ENCODE measurements at places on chromosomes 6 and 20.
A peak's percentile ranks its signal among the peaks of the same experiment; 100 is the strongest.

GRCh38 chr6:20331042-20331441 is 70.6 kb upstream of the E2F3 start:
- DNase-seq = no peak

- peak; percentile 44 for DNase-seq
Measured at GRCh38 chr20:327186-328026, 2.1 kb downstream of the SOX12 start.

DNA sequence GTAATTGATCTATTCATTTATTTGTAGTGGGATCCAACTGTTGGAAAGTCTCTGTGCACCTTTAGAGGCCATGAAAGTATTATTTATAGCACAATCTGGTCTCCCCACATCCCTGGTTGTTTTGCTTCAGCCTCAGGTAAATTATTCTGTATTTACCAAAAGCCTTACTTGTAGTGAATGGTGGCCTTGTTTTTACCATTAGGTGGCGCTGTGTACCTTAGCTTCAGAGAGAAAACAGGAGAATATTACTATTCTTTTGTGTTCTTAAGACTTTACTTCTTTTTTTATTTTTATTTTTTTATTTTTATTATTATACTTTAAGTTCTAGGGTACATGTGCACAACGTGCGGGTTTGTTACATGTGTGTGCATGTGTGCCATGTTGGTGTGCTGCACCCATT is 23.7 kb downstream of the PEX7 start:
- no peak for DNase-seq

GRCh38 chr6:52887910-52888524 is 21.5 kb downstream of the GSTA3 start:
- DNase-seq = no peak

DNA sequence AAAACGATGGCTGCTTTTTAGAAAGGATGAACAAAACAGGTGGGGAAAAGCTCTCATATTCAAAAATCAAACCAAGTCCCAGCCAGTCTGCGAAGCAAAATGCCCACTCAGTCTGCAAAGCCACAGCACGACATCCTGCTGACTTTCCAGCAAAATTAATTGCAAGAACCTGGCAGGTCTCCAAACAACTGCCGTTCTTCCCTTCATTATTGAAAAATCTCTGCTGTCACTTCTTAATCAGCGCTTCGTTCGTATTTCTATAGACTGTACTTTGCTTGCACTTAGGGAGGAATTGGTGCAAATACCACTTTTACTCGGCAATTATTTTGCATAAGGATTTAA is 222.4 kb downstream of the CBLN4 start:
- no peak for DNase-seq

- no peak for DNase-seq
Measured at GRCh38 chr20:41218466-41218865, 81.1 kb downstream of the PLCG1 start.

DNA sequence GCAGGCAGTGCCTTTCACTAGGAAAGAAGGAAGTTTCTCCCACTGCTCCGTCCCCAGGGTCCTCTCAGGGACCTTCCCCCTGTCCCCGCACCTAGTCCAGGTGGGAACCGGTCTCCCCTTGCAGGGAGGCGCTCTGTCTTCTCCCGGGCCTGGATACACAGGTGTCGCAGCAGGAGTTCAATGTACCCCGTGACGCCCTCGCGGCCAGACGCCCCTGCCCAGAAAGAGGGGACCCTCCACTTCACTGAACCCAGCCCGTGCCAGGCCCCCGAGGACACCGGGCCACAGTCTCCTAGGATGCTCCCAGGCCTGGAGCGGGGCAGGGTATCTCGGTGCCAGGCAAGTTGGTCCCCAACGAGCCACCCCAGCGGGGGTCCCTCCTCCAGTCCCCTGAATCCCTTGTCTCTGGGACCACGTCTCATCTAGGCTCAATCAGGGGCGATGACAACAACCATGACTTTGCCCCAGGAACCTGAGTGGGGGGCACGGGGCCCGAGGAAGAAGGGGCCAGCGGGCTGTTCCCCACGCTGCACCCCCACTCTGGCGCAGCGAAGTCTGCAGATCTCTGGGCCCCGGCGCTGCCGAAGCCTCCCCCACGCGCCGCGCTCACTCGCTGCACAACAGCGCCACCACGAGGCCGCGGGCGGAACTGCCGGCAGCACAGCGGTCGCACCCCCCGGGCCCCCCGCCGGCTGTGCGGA is 103.0 kb downstream of the EDN3 start:
- peak; percentile 59 for DNase-seq

- no peak for DNase-seq
Measured at GRCh38 chr20:60986506-60987156, 265.4 kb upstream of the CDH4 start.

DNA sequence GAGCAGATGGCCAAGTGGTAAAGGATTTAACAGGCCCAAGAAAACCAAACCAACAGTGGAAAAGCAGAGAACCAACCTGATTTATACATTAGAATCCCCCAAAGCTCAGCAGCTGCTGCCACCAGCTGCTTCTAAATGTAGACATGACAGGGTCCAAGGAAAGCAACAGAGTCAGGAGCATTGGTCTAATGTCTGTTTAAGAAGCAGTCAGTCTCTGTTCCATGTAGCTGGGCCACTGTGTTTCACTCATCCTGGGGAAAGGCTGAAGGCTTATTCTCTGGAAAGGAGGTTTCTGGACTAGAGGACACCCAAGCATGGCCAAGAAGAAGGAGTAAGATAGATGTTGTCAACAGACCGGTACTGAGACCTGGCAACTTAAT is 75.4 kb downstream of the TMEM244 start:
- DNase-seq = no peak

DNA sequence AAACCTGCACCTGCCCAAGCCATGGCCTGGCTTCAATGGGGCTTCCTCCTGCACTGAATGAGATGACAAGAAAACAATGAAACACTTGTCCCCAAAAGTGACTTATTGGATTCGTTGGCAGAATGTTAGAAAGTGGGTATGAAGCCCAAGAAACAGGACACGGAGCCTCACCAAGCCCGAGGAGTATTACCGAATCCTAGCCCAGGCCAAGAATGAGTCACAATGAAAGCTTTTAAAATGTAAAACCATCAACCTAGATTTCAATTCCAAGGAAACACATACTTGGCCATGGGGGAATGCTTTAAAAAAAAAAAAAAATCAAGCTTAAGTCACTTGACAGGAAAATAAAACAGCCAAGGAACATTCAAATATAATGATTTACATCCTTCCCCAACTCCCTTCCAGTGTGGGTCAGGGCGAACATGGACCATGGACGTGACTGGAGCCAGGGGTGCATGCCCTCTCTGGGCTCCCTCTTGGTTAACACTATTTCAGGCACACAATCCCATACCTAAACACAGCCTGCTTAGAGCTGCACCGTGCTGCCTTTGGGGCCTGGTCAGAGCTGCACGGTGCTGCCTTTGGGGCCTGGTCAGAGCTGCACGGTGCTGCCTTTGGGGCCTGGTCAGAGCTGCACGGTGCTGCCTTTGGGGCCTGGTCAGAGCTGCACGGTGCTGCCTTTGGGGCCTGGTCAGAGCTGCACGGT is 3.1 kb upstream of the STX16 start:
- no peak for DNase-seq

GRCh38 chr20:20010639-20011500 is 6.3 kb upstream of the NAA20 start:
- no peak for DNase-seq

DNA sequence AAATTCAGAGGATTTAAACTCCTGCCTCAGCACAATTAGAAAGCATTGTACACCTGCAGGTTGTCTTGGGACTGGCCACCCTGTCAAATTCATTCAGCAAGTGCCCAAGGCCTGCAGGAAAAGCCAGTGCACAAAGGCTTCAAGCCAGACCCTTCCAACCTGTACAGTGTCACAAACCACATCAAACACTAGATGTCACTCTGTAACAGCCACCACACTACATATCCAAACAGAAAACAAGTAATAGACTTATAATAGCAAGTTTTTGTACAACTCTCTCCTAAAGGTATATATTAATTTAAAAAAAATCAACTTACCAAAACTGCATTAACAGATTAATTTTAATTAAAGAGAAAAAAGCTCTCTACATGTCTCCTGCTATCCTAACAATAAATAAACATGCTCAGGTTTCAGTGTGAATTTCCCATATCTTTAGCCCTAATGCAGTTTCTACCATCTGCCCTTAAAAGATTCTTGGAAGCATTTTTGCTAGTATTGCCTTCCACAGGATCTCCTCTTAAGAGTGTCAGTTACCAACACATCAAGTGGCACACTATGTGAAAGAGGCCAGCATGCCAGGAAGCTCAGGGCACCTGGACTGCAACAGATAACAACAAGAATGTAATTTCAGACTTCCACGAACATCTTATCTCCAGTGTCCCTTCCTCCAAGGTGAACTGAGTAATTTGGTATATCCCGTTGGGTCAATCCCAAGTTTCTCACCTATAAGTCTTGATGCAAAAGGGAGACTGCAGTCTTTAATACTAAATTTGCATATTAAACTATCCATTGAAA is 47.5 kb downstream of the RALGAPA2 start:
- DNase-seq = no peak

- DNase-seq = no peak
Measured at GRCh38 chr20:63072991-63073737, 66.4 kb upstream of the BHLHE23 start.

- DNase-seq = no peak
Measured at GRCh38 chr20:11853359-11853758, 64.3 kb upstream of the BTBD3 start.

GRCh38 chr6:51398793-51399192 is 580.1 kb downstream of the TFAP2B start:
- DNase-seq = no peak

DNA sequence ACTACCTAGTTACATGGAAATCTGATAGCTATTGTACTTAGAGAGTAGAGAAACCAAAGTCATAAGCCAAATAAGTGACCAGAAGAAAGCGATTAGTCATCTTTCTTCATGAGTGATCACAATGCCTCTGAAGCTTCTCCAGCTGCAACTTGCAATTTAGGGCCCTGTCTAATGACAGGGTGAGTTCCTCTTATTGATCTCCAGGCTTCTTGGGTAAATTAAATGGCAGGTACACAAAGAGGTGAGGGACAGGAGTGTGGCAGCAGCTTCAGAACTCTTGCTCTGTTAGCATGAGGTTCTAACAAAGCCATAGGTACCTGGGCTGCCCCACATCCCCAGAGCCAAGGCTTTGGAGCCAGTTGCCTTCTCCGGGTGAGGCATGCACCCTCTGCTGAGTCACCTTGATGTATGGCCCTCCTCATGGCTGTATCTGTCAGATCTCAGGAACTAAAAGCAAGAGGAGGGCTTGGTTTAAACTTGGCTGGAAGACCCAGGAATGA is 60.8 kb downstream of the PRDM1 start:
- no peak for DNase-seq

DNA sequence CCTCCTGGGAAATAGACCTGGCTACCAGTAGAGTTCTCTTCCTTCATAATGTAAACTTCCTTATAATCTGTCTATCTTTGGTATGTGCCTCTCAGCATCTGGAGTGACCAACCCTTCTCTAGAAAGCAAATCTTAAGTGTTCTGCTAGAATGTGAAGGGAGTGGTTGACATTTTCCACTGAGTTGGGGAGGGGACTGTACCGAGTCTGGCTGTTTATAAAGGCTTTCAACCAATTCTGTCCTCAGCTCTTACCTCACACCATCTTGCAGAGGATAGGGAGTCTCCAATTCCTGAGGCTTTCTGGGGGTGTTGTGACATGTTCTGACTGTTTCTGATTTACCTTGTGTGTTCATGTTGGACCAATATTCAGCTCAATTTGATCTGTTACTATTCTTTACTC is 39.6 kb downstream of the FAM217A start:
- DNase-seq = no peak

DNA sequence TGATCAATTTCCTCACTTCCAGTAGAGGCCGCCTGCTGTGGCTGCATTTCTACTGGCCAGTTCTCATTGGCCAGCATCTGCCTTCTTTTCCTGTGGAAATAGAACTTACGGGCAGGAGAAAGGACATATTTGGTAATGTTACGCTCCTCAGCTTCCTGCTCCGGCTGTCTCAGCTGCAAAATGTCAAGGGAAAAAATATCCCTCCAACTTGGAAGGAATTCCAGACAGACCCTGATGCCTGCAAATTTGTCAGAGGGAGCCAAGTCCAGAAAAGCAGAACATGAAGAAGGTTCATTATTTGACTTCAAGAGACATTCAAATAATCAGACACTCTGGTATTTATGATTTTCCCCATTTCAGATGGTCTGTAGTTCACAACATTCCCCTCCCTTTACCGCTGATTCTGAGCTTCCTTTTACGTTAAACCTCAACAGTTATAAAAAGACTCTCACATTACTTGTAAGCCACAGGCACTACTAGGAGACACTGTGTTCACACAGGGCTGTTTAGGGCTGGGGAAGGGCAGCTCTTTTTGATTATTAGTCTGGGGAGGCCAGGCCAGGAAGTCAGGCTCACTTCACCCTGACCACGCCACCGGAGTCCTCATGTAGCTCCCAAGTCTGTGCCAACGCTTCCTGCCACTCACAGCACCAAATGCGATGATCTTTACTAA is 179.6 kb upstream of the CCN2 start:
- no peak for DNase-seq

GRCh38 chr6:102356170-102356569 is 962.7 kb downstream of the GRIK2 start:
- DNase-seq = no peak
